AG10803 (cell line): ENCODE measurements at places on chromosomes 1 and 21.

- DNase-seq, result no peak
These were observed 212.4 kb upstream of the SPAG17 start for GRCh38 chr1:118397496-118397859.

- DNase-seq, result no peak
These were observed 2.9 kb downstream of the CACHD1 start for GRCh38 chr1:64472805-64473204.

- DNase-seq, result no peak
These were observed 149.4 kb downstream of the FAM78B start for GRCh38 chr1:166017395-166017794.

- no peak for DNase-seq
These were observed 5.3 kb downstream of the FCER1A start for GRCh38 chr1:159307346-159308020.

DNA sequence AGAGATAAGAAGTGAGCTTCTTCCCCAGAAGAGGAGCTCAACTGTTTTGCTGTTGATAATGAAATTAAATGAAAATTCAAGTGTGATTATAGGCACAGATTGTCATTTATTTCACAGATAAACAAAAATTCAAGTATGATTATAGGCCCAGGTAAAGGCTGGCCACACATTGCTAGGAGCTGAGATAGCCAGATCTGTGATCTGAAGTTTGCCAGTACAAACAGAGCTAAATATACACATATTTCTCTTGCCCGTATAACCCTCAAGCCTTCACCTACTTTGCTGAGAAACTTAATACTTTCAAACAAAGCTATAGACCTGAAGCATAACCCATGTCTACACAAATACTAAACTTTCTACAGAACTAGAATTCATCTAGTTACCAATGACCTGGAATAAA, 31.3 kb upstream of the NRIP1 start:
- DNase-seq, result no peak
